ENCODE measurements at places on chromosomes 4 and X.
A peak's percentile ranks its signal among the peaks of the same experiment; 100 is the strongest.

- no peak for DNase-seq
These were observed 44.8 kb downstream of the NPFFR2 start for GRCh38 chr4:72076562-72076961.

DNA sequence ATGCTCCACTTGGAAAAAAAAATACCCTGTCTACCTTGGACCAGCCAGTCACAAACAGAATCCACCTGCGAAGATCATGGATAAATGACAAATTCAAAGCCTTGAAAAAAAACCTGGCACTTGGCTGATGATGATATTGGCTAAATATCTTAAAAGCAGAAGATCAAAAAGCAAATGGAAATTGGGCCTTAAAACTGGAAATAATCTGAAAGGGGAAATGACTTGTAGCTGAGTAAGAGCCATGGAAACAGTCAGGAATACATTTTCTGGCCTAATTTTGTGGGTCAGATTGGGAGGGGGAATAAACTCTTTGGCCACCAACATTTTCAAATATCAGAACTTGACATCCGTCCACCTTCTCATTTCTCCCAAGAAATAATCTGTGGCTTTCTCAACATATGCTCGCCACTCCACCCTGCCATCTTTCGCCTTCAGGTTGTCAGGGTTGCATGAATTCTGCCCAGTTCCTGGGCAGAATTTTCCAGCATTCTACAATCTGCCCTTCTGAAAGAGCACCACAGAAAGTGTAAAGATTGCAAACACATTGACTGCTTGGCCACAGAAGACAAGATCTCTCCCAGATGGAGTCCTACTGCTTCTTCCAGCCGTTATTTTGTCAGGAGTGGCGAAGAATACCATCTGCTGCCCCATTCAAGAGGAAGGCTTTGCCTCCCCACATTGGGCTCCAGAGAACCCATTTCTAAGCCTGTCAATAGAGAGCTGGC is 1.7 kb upstream of the NDP start:
- DNase-seq, result no peak

- DNase-seq, result no peak
These were observed 277.8 kb downstream of the TENM3 start for GRCh38 chr4:182521011-182521410.

GRCh38 chrX:68895341-68895755 is 66.5 kb downstream of the EFNB1 start:
- peak; percentile 15 for DNase-seq

DNA sequence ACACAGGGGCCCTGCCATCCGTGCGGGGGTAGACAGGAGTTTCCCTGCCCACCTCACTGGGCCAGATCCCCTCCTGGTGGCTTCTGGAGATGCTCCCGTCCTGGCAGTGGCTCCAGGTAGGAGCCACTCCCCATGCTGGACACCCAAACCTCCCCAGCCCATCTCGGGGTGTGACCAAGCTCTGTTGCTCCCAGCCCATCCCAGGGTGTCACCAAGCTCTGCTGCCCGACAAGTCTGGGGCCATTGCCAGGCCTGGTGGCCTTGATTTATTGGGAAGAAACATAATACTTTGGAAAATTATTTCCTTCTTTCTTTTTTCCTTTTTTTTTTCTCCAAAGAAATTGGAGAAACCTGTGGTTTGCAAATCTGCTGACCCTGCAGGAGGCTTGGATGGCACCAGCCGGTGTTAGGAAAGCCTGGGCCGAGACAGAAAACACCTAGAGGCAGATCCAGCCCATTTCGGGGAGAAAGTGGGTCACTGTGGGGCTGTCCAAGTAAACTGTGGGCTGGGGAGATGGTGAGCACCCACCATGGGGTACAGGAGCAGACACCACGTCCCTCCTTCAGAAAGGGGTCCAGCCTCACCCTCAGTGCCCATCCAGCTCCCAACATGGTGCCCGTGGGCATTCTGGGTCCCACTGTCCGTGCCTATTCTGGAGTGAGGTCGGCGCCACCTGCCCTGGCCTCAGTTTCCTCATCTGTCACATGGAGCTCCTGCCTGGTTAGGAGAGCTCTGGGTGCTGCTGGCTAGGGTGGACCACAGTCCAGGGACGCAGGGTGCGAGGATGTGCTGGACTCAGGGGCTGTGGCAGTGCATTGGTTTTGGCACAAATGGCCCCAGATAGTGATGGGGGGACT is 59.4 kb upstream of the ADRA2C start:
- DNase-seq, result no peak

GRCh38 chr4:185211035-185211434 is 1.6 kb downstream of the SNX25 start:
- DNase-seq, result no peak

DNA sequence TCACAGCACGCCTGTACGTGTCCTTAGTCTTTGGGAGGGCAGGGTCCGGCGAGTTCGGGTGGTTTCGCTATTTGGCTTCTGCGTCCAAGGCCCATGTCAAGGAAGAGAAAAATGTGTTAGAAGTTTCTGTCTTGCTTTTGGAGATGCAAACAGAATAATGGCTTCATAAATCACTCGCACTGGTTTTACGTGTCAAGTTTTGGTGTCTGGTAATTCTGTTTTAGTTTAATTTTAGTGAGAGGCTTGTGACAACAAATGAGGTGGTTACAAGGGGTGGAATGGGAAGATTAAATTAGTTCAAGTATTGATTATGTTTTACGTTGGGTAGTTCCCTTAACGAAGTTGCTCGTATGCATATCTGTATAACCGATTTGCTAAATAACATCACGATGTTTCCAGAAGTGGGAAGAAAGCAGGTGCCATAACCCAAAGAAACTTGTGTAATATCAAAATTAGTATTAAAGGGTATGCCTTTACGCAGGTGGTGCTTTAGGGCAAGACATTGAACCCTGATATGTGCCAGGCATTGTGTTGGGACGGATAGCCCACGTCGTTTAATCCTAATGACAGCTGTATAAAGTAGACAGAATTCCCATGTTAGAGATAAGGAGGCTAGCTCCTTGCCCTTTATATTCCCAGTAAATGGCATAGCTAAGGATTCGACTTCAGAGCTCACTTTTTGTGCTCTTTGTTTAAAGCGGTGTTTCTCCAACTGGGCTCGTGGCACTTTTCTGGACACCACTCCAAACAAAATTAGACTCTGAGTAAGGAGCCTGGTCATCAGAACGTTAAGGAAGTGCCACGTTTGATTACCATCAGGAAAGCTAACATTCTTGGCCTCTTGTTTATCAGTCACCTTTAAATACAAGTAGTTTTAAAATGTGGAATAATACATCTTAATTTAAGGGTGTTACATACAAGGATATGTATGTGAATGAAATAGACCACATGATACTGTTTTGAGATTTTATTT is 843 bp downstream of the RPL34 start:
- DNase-seq, result no peak

DNA sequence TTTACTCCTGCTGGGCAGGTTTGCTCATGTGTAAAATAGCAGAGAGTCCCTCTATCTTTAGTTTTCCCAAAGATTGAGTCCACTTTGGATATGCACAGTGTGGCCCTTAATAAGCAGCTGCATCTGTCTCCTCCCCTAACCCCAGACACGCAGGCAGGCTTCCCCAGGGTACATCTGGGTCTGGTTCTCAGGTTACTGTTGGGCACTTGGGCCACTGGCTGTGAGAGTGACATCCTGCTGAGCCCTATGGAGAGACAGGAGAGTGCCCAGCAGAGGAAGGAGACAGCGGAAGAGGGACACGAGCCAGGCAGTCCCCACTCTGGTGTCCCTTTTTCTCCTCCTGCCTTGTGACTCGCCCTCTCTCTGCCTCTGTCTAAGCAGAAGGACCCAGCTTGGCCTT is 16.0 kb downstream of the XK start:
- no peak for DNase-seq

- no peak for DNase-seq
These were observed at the start of gene EXOC1L for GRCh38 chr4:55819634-55820033. TSS of gene EXOC1L (plus strand) at chr4:55819790. CDS start at chr4:55820027, 237 bp downstream.

- DNase-seq, result no peak
These were observed 188.9 kb downstream of the COL25A1 start for GRCh38 chr4:109113521-109113920.

DNA sequence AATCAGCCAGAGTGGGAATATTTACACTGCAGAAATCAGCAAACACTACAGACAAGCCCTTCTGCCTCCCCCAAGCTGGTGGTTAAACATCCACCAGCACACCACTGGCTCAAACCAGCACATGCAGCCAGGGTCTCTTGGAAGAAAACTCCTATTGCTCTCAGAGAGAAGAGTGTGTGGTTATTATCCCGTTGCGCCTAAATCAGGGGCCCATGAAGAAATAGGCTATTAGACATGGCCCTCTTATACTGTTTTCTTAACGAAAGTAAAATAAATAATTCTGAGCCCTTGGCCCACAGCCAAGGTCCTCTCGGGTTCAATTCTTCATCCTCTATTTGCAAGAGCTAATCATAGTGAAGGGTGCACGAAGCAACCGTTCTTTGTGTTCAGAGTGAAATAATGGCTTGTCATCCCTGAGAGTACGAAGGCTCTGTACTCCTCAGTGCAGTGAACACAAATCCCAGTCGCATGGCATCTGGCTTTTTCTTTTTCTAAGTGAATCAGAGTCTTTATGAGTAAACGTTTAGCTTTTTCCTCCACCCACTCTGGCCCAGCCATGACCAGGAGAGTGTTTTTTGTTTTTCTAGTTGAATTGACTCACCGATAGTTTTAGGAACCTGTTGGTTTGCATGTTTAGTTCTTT is 33.4 kb upstream of the RBM47 start:
- DNase-seq, result no peak

GRCh38 chrX:134963041-134963440 is 27.8 kb upstream of the SMIM10 start:
- DNase-seq, result no peak

GRCh38 chr4:129369361-129370010 is 273.5 kb downstream of the C4orf33 start:
- DNase-seq, result no peak

DNA sequence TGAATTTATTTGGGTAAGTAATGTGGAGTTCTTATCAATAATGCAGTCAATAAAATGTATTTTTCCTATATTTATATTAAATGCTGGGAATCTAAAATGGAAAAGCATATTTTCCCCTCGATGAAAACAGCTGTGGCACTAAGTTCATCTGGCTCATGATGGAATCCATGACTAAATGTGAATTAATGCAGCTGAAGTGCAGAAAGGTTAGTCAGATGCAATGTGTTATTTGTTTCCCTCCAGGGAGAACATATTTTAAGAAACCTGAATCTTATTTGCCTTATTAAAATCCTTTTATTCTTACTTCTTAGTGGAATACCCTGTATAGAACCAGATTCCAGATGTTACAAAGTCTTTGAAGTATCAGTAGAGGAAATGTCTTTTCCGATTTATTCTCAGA is 247.9 kb downstream of the ARHGAP24 start:
- DNase-seq, result no peak

DNA sequence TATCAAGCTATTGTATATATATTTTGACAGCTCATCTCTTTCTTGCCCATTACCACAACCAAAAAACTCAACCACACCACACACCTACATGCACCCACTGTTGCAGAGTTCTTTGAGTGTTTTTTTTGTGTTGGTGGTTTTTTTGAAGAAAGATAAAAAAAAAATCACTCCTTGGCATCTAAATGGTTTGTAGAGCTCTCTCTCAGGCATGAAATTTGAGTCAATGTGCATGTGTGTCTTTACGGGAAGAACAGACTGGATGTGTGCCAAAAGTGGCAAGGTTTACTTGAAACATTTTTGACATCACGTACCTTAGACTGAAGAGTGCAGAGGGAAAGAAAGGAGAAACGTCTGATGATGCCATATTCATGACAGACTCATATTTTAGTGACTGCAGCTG is 154.2 kb downstream of the FHIP1A start:
- no peak for DNase-seq

- no peak for DNase-seq
These were observed 390.9 kb downstream of the ADAM29 start for GRCh38 chr4:175309041-175309440.

- peak; percentile 32 for DNase-seq
These were observed at the start of gene HCCS for GRCh38 chrX:11111037-11111851. TSS of gene HCCS (plus strand) at chrX:11111332. CDS start at chrX:11112061, 729 bp downstream.

- DNase-seq, result no peak
These were observed 12.7 kb downstream of the ART3 start for GRCh38 chr4:76087007-76087769.

- no peak for DNase-seq
These were observed 38.0 kb upstream of the COX7B2 start for GRCh38 chr4:46946919-46947536.

GRCh38 chrX:47239898-47240545 is 7.2 kb downstream of the USP11 start:
- DNase-seq, result no peak

DNA sequence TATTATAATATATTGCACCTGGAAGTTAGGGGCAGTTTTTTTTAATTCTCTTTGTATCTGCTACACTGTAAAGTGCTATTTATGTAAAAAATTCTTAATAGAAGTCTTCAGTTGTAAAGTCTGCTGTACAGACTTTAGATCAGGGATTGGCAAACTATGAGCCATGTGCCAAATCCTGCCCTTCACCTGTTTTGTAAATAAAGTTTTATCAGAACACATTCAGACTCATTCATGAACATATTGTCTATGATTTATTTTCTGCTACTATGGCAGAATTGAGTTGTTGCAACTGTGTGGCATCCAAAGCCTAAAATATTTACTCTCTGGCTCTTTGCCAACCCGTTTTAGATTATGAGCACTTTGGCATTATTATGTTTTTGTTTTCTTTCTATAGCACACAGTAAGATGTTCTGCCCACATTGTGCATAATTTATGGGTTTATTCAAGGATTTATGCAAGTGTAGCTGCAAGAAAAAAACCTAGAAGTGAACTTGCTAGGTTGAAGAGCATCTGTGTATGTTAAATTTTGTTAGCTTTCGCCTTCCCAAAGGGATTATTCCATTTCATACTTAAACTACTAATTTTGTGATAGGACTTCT is 56.9 kb downstream of the CLCN3 start:
- DNase-seq, result no peak

- no peak for DNase-seq
These were observed 14.4 kb upstream of the FAM9A start for GRCh38 chrX:8815460-8816065.

GRCh38 chr4:10688022-10688421 is 3.5 kb upstream of the CLNK start:
- no peak for DNase-seq

GRCh38 chrX:101091817-101092216 is 6.2 kb upstream of the CENPI start:
- DNase-seq, result no peak

GRCh38 chrX:39935411-39936064 is 162.2 kb downstream of the BCOR start:
- DNase-seq, result no peak

DNA sequence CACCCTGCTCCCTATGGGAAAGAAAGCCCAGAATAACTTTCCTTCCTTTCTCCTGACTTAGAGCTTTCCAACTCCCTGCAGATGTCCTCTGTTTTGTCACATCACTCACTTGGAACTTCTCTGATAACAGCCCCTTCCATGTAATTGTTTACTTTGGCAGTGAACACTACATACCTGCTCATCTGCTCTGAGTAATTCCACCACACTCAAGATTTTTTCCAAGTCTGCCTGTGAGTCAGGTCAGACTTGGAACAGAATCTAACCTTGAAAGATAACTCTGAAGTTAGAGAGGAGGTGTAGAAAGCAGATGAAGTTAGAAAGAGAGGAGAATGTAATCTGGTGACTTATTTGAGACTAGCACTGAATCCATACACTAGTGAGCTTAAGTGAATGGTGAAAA is 7.4 kb downstream of the MAGEB10 start:
- DNase-seq, result no peak
